ENCODE measurements at places on chromosomes 5 and 9.

DNA sequence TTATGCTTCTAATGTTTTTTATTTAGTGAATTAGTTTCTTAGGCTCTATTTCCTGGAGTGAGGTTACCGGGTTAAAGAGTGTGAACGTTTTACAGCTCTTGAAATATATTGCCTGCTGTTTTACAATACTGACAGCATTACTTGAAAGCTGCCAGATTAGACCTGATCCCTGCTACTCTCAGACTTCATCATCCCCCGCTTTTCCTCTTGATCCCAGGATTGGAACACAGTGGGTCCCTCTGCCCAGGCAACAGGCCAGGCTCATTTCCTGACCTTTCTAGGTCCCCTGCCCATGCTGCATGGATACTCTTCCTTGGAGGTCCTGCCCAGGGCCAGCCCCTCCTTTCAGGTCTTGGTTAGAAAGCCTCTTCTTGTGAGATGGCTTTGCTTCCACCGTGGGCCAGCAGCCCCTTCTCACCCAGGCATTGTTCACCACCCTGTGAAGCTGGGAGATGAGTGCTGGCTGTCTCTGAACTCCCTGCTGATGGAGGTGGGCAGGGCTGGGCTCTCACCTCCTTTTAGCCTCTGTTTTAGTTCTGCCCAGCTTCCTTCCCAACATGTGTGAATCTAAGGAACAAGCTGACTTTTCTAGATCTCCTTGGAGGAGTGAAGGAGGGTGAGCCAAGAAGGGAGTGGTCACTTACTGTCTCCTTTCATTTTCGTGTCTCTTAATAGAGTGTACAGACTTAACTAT lies 15.5 kb upstream of the FAM120AOS start:
- DNase-seq, result no peak

DNA sequence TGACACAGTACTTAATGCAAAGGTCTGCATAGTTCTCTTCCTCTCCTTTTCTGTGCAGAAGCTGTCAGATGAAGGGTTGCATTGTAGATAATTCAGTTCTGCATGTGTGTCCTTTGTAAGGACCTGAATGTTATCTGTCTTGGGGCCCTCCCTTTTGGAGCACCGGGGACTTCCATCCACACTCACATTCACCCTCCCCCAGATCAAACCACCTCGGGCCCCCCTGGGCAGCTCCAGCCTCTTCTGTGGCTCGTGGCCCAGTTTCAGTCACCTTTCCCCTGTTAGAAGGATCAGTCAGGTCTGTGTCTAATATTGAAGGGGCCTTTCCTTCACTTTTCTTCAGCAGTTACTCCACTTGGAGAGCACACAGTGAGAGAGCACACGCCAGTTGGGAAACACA lies 11.0 kb downstream of the DMRT1 start:
- DNase-seq, result no peak

- no peak for DNase-seq
Observed at GRCh38 chr5:84381502-84382362, 2.9 kb downstream of the EDIL3 start.

DNA sequence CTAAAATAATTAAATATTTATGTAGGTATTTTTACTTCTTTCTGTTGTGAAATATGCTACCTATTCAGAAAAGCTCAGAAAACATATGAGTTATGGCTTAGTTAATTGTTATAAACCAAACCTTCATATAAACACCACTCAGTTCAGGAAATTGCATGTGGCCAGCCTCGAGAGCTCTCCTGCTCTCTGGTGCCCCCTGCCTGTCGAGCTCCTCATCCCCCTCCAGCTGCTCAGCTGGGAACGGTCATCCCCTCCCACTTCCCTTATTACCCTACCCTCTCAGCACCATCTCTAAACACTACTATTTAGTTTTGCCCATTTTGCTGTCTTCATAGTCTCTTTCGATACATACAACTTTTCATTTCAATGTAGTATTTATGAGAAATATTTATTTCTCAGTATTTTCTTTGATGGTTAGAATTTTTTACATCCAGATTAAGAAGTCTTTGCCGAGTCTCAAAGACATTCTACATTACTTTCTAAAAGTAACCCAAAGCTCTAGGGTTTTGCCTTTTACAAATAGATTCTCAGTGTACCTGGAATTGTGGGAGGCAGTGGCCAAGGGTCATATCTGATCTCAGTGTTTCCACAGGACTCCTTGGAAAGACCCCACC lies 51.2 kb upstream of the SEMA4D start:
- peak; percentile 94 for DNase-seq

- peak; percentile 54 for DNase-seq
Observed at GRCh38 chr5:77086689-77087483, at the start of gene ZBED3. Gene ZBED3, minus strand, starts transcription at chr5:77087285. Its CDS starts 9,407 bp downstream, at chr5:77077878.

- no peak for DNase-seq
Observed at GRCh38 chr5:111681414-111682120, 75.4 kb downstream of the NREP start.

- DNase-seq, result no peak
Observed at GRCh38 chr9:125477089-125477544, 215.5 kb downstream of the GAPVD1 start.

DNA sequence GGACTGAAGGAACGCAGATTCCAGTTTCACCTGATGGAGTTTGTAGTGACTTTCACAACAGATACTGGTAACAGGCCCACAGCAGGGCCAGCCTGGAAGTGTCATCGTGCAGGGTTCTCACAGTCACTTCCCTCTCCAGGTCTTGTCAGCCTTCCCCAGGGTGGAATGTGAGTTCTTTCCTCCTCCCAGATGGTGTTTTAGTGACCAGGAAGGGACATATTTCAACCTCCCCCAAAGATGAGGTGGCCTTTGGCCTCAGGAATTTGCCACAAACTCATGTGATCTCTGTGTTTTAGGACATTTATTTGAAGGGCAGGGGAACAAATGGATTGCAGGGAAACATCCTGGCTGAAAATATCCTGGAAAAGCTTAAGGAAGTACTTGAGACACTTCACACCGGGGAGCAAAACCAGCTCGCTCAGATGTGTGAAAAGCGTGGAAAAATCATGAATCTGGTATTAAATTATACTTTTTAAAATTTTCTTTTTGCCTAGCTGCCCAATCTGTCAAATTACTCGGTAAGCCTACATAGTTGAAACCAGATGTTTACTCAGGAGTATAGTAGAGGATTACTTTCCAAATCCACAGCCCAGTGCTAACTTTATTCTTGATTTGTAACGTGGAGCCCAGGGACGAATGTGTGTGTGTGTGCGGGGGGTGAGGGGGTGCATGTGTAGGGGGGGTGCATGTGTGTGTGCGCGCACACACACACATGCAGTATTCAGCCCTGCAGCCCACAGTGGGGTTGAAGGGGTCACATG lies 66.8 kb downstream of the PTPDC1 start:
- no peak for DNase-seq

DNA sequence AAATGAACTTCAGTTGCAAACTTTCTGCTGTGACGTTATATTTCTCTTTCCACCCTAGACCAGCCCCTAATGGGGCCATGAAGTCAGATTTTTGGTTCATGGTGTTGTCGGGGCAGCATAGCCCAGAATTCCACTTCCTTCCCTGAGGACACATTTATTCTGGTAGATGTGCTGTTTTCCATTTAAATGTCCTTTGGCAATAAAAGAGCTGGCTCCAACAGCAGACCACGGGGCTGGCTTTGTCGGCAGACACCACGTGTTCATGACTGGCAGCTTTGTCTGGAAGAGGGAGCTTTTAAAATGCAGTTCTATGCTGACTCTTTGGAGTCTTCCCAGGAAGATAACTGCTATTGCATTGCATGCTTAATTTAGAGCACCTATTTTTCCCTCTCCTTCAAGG lies 17.6 kb upstream of the LCP2 start:
- peak; percentile 60 for DNase-seq

DNA sequence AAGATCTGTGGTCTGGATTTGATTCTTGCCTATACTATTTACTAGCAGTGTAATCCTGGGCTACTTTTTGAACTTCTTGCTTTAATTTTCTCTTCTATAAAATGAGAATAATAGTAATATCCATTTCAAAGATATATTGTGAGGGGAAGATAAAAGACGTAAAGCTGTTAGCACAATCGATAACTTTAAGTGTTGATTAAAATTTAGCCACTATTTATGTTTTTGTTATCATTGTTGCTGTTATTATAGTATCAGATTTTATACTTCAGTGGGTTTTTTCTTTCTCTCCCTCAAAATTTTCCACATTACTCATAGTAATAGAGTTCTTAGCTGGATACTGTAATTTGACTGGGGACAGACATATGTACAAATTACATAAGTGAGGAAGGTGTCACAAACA lies 42.0 kb downstream of the STX17 start:
- DNase-seq, result no peak

GRCh38 chr9:134509281-134509680 lies 132.3 kb upstream of the COL5A1 start:
- no peak for DNase-seq

DNA sequence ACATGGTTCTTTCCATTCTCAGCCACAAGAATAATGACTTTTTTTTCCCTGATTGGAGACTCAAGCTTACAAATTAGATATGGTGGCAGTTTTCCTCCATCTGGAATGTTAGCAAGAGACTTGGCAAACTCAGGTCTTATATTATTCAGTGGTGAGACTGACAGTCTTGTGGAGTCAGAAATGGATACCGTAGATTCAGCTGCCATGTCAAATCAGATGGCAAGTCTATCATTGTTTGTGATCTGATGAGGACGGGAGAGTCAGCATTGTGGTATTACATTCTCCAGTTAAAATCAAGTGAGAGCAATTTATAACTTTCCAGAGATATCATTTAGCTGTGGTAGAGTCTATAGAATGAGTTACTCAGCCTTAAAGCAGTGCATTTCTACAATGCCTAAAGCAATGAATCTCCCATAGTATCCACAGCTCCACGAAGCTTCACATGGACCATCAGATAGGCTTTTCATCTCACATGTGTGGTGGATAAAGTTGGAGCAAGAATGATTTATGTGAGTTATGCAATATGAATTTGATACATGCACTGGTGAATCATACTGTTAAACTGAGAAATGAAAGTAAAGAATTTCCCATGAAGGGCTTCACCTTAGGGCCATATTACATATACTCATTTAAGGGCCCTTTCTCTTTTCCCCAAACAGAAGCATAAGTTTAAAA lies 430.6 kb downstream of the ZNF608 start:
- DNase-seq, result peak; percentile 1

DNA sequence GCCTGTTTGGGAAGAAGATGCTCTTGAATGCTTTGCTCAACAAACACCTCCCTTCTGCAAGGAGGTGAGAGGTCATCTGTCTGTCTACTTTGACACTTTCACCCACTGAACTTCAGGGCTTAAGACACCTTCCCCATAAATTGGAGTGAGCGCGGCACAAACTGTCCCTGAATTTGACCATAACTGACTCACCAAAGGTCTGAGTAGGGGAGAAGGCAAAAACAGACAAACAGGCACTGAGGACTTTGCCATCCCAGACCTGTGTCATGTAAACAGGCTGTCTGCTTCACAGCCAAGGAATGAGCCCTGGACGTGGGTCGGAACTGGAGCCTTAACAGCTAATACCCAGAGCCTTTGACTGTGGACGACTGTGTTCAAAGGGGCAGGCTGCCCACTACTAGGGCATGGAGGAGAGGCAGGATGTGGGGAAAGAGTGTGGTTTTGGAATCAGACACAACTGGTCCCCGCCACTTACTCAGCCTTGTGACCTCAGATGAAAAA lies 320.9 kb upstream of the KLF4 start:
- peak; percentile 40 for DNase-seq

DNA sequence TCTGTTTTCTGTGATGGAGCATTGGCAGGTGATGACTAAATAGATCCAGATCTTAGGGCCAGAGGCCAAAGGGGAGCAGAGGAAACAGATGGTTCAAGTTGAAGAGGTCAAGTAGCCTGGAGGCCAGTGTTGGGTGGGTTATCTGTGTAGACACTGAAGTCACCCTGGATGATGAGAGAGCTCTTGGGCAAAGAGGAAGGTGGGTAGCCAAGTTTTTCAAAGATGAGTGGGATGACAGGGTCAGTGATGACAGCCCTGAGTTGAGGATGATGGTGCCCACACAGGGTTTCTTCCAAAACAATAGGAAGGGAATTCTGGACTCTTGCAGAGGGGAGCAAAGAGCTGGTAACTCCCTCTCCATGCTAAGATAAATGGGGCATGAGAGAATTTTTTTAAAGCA lies 76.6 kb downstream of the CD180 start:
- peak; percentile 34 for DNase-seq

DNA sequence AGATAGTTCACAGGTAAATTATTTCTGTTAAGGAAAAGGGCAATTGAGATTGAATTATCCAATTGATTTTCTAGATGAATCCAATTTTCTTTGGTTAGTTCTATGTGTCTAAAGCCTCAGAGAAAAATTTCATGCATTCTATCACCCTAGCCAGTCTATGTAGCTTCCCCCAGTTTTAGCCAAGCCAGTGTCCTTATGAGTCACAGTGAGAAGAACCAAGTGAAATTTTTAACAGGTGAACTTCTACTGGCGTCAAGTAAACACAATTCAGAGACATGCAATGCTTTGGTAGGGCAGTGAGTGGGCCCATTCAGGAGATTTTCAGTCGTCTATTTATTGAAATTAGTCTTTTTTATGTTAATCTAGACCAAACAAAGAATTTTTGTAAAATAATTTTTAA lies 1077.4 kb upstream of the ARRDC3 start:
- DNase-seq, result no peak

GRCh38 chr5:1731091-1731639 lies 68.5 kb downstream of the MRPL36 start:
- DNase-seq, result no peak

DNA sequence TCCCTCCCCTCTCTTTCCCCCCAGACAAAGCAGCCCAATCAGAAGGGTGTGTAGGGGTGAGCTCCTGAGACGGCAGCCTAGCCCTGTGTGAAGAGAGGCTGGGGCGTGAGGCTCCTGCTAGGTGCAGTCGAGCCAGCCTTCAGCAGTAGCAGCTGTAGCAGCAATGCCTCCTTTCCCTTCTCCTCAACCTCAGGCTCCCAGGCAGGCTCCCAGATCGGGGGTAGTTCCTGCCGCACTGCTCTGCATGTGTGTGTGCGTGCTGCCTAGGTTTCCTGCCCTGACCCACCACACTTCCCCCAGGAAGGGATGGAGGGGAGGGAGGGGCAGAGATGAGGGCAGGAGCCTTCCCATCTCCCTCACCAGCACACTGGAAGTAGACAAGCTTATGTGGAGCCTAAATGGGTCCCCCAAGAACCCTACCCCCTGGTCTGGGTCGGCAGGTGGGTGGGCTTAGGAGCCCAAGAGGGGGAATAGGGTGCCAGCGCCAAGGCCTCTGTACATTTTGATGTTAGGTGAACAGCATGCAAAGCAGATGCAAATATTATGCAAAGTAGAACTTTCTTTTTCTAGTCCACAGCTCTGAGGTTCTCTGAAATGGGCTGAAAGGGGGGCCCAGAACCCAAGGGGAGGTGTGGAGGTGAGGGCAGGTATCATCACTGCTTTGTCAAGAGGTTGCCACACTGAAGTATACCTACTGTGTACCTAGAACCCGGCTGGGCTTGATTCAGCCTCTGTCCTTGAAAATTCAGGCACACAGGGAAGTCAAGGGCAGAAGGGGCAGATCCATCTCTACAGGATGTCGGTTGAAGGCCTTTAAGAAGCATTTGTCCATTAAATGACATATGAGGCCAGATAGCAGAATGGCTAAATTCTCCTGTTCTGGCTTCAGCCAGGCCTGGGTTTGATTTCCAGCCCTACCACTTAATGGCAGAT lies 57.8 kb downstream of the CXXC5 start:
- DNase-seq, result no peak

- no peak for DNase-seq
Observed at GRCh38 chr9:5620494-5620893, 8.4 kb upstream of the RIC1 start.

GRCh38 chr9:124267271-124267807 lies 9.6 kb downstream of the NEK6 start:
- peak; percentile 66 for DNase-seq

Data from suppressor macrophage treated with lipopolysaccharide for 1 hour (primary cell).